ENCODE measurements at places on chromosomes 3 and 15.

- DNase-seq: no peak
These were observed 12.1 kb downstream of the BLM start for GRCh38 chr15:90729261-90729660.

GRCh38 chr3:30752970-30753369 is 141.5 kb downstream of the GADL1 start:
- DNase-seq: no peak

DNA sequence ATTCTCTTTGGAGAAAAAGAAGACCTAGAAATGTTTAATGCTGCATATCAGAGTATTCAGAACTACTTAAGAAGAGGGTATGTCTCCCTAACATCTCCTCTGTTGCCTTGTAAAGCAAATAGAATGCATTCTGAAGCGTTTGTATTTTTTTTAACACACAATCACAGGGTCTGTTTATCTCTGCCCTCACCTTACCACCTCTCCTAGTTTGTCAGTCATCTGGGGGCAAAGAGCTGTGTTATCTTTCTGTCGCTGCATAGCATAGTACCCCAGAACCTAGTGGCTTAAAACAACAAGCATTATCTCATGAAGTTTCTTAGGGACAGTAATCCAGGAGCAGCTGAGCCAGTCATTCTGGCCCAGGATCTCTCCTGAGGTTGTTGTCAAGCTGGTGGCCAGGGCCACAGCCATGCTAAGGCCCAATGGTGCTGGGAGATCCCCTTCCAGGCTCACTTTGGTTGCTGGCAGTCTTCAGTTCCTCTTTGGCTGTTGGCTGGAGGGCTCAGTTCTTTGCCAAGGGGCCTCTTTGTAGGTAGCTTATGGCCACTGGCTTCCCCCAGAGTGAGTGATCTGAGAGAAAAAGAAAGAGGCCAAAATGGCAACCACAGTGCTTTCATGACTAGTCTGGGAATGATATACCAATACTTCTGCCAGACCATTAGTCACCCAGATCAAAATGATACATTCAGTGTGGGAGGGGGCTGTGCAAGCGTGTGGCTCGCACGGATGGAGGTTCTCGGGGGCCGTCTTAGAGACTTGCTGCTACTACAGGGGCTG is 17.8 kb downstream of the EDEM1 start:
- no peak for DNase-seq

DNA sequence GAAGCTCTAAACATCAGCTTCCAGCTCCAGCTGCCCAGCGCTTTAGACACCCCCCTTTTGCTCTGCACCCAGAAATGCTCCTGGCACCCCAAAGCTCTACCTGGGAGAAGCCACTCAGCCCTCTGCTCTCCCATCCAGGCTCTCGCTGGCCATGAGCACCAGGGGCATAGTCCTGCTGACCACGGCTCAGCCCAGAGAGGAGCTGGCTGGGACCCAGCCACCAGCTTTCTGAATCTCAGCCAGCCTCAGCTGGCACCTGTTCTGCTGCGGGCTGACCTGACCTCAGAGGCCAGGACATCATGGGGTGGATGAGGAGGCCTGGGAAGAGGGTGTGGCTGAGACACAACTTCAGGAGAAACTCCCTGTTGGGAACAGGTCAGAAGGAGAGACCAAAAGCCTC is 8.6 kb downstream of the NTRK3 start:
- peak; percentile 35 for DNase-seq

DNA sequence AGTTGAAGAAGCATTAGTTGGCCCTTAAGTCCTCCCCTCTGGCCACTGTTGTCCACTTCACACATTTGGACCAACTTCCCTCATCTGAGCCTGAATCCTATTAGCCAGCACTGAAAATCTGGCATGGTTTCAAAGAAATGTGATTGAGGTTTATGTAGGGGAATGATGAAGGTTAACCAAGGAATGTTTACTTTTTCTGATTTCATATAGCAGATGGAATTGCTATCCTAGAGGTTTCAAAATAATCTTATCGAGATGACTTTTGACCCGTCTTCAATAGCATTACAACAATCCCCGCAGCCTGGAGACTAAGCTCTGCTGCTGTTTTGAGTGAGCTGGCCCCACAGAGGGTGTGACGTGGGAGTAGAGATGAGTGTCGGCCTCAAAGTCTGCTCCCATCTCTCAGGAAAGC is 200.8 kb upstream of the IL12A start:
- DNase-seq: no peak

DNA sequence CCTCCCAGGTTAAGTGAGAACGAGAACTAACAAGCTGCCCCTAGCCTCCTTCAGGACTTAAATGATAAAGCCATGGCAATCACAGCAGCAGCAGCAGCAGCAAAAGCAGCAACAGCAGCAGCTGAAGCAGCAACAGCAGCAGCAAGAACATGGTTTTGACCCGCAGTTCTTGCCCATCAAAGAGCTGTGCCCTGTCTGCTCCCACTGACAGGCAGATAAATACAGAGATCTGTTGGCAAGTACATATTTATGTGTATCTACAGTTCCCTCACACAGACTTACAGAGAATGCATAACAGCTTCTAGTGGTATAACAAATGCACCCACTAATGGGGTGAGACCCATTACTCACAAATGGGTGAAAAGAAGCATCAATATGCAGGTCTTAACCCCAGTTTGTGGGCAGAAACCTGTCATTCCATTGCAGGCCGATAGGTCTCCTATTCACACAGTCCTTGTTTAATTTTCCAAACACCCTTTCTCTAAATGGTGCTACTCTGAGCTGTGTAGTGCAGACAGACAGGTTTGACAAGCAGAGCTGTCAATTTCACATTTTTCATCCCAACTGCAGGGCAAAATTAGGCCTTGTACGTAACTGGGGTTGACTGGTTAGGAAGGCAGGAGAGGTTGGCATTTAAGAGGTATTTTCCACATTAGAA is 316.3 kb downstream of the TIGIT start:
- no peak for DNase-seq

GRCh38 chr3:182921665-182922355 is 58.5 kb downstream of the DCUN1D1 start:
- DNase-seq: no peak

DNA sequence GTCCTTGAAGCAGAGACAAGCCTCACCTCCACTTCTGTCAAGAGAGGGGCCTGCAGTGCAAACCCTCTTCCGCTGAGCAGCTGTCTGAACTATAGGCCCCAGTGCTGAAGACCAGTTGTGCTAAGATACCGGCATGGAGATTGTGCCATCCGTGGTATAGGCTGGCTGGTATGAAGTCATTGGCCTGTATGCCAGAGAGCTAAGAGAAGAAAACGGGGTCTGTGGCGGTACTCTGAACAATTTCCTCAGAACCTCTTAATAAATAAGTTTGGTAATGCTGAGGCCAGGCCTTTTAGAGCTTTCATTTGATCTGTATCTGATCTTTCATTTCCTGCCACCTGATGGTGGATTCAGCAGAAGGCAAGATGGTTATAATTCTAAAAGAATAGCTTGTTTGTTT is 123.0 kb downstream of the LRIG1 start:
- no peak for DNase-seq

DNA sequence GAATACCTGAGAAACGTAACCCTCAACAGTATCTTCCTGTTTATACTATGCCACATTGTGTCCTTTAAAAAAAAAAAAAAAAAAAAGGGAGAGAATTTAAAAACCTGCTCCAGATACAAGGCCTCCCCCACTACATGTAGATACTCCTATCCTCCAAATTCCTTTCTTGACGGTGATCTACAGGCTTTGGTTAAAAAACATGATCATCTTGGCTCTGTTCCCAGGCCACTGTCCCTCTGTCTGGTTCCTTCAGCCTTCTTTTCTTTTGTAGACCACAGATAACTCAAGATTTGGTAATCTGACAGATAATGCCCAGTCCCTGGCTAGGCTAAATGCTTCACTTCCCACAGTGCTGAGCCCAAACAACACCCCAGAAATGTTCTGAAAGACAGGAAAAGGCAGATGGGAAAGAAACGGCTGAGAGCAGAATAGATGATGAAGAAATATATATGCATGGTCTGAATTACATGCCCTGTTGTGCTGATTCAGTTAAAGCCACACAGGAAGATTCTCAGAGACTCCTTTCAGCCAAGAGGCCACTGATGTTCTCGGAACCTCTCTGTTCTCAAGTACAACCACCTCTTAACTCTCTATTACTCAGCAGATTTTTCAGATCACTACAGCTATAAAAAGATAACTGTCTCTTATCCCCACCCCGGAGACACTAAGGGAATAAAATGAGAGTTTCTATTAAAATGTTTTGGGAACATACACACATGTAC is 48.3 kb downstream of the NPTN start:
- no peak for DNase-seq

GRCh38 chr3:32457971-32458471 is 44.6 kb downstream of the CMTM6 start:
- no peak for DNase-seq

GRCh38 chr3:64552966-64553365 is 134.8 kb downstream of the ADAMTS9 start:
- DNase-seq: no peak

Data from left ventricle myocardium inferior (tissue), 1 donor.